Left renal pelvis (tissue), 4 donors: ENCODE measurements at places on chromosomes 2 and 18.

DNA sequence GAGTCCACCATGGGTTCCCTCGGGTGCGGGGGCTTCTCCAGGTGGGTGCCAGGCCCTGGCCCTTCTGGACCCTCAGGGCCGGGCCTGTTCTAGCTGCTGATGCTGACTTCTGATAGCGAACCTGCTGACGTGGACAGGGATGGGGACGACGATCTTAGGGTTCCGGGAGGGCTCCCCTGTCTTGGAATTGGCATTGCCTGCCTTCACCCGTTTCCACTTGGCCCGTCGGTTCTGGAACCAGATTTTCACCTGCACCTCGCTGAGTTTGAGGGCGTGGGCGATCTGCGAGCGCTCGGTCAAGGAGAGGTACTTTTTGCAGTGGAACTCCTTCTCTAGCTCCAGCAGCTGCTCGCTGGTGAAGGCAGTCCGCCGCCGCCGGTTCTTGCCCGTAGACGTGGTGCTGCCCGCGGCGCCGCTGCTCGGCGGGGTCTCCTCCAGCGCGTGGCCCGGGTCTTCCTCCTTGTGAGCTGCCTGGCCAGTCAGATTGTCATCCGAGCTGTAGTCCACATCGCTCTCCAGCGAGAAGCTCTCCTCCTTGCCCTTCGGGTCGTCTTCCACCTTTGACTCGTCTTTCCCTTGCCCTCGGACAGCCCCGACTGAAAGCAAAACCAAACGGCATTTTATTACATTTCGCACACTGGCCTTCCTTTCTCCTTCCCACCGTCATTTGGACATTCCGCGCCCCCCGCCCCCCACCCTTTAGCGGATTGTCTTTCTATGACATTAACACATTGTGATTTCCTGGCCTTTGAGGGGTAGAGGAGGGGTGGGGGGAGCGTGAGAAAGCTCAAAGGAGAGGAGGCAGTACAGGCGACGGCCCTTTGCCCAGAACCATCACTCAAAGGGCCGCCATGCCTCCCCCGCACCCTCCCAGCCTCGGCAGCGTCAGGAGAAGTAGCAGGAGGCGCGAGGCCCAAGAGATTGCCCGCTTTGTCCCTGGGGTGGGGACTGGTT, 2.1 kb downstream of the GBX2 start:
- no peak for DNase-seq

GRCh38 chr2:29394311-29394980, 279.2 kb downstream of the CLIP4 start:
- no peak for DNase-seq

DNA sequence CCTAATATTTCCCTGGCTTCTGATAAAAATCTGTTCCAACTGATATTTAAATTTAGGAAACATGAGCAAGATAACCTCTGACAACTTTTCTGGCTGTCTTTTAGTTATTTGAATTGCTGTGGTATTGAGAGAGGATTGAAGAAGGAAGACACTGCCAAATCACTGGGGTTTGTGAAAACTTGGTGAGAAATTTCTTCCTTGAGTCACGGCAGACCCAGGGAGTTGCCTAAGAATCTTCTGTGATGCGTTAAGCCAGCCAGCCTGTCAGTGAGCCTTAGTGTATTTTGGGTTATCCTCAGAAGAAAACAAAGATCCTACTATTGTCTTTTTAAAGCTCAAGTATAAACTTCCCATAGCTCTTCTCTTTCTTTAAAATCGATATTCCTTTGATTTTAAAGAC, 17.5 kb upstream of the DOK6 start:
- DNase-seq, result no peak

GRCh38 chr18:55121397-55122170, 162.3 kb upstream of the CCDC68 start:
- no peak for DNase-seq

- DNase-seq, result no peak
Measured at GRCh38 chr2:42922790-42923579, 130.6 kb upstream of the HAAO start.

DNA sequence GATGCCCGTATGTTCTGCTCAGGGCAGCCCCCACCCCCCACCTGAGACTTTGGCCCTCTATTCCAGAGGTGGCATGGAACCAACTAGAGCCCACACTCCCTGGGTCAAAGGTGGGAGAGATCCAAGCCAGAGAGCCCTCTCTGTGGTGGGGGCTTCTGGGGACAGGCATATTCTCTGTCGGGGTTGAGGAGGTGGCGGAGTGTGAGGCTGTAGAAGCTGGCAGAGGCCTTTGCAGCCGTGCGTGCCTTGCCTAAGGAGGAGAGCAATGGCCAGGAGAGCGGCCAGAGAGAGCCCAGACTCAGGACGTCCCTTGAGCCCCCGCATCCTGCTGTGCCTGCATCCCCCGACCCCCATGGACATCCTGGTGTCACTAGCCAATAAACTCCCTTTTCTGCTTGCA, 79.2 kb upstream of the HPCAL1 start:
- no peak for DNase-seq

GRCh38 chr2:110842048-110842447, 109.7 kb downstream of the ACOXL start:
- no peak for DNase-seq

GRCh38 chr2:189190685-189191084, 11.1 kb upstream of the COL5A2 start:
- DNase-seq, result no peak

GRCh38 chr2:132941296-132942020, 271.5 kb upstream of the LYPD1 start:
- DNase-seq, result no peak

DNA sequence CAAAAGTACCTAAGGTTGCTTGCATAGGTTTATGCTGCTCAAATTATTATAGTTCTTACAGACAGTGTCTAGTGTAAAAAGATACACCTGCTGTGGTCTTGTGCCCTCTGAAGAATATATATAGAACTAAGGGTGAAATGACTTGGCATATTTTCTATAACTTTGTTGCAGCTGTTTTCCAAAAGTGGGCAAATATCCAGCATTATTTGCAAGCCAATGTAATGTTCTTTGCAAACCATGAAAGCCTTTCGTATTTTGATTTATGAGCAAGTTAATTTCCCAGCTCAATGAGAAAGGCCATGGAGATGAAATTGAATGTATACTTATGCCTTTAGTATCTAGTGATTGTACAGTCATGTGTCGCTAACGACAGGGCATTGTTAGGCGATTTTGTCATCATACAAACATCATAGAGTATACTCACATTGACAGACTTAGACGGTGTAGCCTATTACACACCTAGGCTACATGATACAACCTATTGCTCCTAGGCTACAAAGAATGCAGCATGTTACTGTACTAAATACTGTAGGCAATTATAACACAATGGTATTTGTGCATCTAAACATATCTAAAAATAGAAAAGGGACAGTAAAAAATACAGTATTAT, 116.3 kb downstream of the PLCL1 start:
- DNase-seq, result no peak

- no peak for DNase-seq
Measured at GRCh38 chr2:20447437-20448245, 767 bp downstream of the RHOB start.
